ENCODE measurements at places on chromosomes 11 and 22.

GRCh38 chr22:25237503-25237902, 18.1 kb downstream of the CRYBB2 start:
- DNase-seq, result no peak

DNA sequence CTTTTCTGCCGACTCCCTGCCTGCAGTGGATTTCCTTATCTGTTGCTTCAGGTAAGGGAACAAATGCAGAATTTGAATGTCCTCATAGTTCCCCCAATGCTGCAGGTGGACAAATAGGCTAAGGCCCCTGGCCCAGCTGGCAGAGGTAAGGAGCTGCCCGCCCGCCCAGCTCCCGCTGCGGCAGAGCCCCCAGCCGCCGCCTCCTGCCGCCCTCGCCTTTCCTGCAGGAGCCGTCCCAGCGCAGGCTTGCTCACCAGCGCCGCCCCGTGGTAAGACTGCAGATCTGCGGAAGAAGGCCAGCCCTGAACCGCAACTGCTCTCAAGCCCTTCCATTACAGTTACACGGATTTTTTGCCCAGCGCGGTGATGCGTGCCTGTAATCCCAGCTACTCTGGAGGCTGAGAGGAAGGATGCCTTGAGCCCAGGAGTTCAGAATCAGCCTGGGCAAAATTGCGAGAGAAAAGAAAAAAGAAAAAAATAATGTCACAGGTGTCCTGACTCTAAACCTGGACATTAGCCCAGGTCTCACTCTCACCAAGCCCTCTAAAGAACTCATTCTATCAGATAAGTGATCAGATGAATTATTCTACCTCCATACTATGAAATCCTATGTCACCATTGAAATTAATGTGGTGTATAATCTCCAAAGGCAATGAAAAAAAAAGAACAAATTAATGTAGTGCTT, 51.2 kb upstream of the EMID1 start:
- DNase-seq, result peak; percentile 21

DNA sequence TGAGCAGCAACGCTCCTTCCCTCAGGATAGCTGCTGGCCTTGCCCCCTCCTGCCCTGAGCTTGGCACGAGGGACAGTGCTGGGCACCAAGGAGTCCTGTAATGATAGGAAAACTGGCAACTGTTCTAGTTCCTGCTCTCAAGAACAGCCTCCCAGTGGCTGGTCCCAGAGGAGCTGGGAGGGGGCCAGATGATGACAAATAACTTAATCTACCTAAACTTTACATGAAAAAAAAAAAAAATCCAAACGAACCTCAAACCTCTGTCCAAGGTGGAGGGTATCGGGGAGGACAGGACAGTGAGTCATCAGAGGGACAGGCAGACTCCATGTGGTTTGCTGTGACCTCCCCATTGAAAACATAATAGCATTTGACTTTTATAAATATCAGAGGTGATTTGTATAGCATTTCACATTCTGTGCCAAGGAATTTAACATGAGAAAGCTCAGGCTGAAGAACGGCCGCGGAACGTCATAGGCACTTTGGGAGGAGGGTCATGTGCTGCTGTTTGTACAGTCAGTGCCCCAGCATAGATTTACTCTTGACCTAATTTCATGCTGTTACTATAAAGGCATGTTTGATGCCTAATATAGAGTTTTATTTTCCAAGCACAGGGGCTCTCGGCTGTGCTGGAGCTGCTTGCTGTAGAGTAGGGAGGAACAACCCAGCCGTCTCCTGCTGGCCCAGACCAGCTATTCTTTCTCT, 98.2 kb upstream of the NNMT start:
- no peak for DNase-seq

DNA sequence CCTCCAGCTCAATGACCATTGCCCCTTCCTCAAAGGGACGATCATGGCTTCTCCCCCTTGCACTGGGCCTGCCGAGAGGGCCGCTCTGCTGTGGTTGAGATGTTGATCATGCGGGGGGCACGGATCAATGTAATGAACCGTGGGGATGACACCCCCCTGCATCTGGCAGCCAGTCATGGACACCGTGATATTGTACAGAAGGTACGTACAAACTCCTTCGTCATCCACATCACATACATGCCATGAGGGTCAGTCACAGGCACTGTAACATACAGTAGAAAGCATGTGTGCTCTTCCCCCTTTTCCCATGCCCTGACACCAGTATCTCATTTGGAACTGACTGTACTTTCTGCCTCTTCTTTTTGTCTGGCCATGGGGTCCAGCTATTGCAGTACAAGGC, 4.0 kb downstream of the TAF10 start:
- DNase-seq, result no peak

DNA sequence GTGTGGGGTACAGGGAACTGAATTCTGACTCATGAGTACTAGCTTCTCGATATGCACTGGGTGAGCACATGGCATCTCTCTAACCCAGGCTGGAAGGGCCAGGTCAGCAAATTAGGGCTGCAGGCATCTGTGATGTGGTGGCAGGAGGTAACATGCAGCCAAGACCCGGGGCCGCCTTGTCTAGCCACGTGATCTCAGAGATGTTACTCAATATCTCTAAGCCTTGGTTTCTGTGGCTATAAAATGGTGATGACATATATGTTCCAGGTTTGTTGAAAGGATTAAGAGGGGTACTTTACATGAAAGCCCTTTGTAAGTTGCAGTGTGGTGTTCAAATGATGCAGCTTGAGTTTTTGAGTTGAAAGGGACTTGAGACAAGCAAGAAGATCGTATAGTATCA, 3.2 kb downstream of the ST14 start:
- DNase-seq, result no peak

DNA sequence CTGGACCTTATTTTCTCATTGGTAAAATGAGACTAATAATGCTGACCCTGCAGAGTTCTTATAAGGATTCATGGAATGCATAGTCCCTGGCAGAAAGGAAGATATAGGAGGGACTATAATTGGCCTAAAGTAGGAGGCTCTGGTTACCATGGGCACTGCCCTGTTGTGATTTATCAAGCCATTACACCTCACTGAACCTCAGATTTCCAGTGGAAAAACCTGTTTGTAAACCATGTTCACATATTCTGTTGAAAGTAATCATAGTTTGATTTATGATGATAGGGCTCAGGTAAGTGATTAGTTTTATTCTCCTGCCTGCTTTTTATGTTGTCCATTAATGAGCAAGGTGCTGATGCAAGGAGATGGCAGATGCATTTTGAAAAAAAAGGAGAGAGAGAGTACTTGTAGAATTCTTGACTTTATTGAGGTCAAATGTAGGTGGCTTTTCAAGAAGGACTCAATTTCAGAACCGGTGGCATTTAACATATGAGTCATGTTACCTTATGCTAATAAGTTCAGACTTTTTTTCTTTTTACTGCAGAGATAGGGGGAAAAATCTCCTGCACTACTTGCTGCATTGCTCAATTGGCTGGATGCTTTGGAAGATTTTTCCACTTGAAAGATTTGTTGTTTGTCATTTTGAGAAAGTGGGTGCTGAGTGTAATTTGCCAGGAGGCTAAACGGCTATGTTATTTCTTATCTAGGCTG, 14.6 kb downstream of the NF2 start:
- DNase-seq, result peak; percentile 7

GRCh38 chr11:118996926-118997626, 862 bp upstream of the CENATAC start:
- DNase-seq, result no peak

DNA sequence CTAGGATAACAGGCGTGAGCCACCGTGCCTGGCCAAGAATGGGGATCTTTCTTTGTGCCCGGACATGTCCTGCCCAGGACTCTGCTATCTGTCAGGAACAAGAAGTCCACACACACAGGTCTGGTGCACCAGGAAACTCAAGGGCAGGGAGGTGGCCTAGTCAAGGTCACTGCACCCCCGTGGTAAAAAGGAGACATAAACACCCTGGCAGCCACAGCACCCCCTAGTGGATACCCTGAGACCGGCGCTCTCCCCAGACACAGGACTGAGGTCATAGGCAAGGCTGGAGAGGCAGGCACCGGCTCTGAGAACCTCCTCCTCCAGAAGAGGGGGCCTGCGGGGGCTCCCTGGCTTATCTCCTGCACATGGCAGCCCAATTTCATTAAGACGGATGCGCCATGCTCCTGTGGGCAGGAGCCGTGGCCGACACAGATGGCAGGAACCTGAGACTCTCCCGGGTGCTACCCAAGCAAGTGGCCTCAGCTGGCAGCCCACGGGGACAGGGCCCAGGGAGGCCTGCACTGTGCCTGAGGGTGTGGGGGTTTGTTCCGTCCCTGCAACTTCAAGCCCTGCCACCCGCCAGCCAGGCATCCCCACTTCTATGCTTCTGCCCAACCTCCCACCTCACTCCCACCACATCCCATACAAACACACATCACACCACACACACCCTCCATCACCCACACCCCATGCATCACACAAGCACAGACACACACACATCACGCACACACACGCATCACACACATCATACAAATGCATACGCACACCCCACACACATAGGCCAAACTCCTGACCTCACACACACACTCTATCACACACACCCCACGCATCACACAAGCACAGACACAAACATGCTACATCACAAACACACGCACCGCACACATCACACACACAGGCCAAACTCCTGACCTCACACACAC, 19.6 kb downstream of the MACROD1 start:
- peak; percentile 11 for DNase-seq

- DNase-seq, result no peak
Measured at GRCh38 chr11:115566180-115566764, 62.1 kb upstream of the CADM1 start.

GRCh38 chr11:90329043-90329442, 106.2 kb upstream of the CHORDC1 start:
- no peak for DNase-seq

DNA sequence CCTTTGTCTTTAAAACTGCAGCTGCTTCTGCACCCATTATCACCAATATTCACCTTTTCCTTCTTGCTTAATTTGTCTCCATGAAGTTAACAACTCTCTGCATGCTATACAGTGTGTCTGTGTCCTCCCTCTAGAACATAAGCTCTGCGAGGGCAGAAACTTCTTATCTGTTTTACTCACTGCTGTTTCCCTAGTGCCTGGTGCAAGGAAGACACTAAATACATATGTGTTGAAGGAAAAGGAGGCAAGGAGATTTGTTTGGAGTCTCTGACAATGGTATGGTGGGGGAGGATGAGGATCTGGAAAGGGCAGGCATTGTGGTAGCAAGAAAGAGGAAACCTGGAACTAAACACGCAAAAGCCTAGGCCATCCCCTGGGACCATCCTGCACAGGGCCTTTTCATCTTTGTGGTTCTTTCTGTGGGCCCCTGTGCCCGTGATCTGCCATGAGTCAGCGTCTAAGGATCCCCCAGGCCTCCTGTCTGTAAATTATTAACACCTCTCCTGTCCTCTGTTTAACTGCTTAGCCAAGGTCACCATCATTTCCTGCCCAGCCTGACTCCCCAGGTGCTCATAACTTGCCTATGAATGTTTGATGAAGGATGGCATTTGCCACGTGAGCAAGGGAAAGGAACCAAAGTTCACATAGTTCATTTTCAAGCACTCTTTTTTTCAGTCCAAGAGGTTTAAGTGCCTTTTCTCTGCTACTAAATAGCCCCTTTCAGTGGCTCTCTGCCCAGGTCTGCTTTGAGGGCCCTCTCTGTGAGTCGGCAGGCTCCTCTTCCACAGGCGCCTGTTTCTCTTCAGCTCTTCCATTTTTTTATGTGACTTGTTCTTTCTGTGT, 131.1 kb downstream of the RASSF10 start:
- DNase-seq, result no peak

DNA sequence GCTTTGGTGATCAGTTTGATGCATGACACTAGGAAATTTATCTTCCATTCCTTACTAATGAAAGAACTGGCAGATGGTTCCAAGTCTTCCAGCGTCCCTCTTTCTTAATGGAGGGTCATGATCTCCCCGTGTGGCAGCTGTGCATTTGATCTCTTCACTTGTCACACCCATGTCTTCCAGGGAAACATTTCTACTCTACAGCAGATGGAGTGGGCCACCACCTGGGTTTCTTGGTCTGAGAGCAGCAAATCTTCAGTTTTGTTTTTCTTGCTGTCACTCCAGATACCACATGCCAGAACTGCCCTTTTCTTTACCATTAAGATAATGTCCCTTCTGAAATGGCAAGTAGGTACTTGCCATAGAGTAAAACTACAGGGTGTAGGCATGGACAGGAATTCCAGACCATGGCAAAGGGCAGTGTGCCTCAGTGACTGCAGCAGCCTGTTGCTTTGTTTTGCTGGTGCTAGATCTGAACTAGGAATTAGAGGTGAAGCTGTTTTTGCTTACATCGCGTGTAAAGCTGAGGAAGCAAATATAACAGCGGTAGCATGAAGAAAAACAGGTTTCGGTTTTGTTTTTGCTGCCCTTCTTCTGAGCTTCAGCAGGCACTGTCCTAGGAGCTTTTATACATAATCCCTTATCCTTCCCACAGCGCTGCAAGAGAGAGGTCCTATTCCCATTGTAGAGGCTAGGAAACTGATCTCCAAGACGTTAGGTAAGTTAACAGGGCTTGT, 20.7 kb upstream of the C11orf96 start:
- no peak for DNase-seq

DNA sequence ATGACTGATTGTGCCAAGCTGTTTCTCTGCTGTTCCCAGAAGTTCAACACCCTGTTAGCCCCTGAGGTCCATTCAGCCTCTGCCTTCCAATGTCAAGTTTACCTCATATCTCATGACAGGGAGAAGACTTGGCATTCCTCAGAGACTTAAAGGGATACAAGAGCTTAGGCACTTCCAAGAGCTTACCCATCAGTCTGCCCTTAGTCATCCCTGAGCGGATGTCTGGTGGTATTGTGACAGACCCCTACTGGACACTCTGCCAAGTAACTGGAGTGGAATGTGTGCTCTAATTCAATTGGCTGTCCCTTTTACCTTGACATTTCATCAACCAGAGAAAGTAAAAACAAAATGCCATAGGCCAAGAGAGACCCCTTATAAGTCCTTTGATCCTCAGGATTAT, 151.5 kb downstream of the AASDHPPT start:
- no peak for DNase-seq

GRCh38 chr11:34620202-34620601, 691 bp upstream of the EHF start:
- DNase-seq, result no peak

DNA sequence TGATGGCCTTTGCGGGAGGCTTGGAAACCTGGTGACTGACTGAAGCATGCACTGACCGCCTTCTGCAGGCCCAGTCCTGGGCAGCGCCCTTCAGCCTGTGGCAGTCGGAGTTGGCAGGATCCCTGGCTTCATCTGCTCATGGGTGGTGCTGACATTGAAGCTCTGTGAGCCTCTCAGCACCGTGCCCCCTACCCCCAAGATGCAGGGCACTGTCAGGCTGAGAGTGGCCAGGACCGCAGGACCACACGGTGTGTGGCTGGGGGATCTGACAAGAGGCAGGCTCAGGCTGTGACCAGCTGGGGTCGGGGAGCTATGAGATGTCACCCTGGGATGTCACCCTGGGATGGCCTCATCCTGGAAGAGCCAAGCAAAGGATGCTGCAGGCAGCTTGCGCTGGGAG, 32.7 kb downstream of the TBC1D22A start:
- DNase-seq, result no peak

DNA sequence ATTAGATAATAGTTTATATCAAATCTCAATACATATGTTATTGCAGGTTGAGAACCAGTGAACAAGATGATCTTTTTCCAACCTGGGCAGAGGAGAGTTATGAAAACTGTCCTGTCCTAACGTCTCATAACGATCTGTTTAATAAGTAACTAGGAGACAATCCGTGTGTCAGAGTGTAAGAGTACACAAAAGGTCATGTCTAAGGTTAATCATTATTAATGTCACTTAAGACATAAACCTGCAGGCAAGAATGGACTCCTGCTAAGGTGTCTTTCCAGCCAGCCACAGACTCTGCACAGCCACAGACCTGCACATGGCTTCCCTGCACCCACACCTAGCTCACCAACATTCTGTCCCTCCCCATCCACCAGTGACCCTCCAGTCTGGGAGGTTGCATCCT, 10.1 kb downstream of the SLC5A4 start:
- DNase-seq, result no peak

GRCh38 chr11:117814204-117814765, 10.3 kb downstream of the FXYD2 start:
- DNase-seq, result no peak
